ENCODE measurements at places on chromosomes 1 and 21.

- DNase-seq, result no peak
Measured at GRCh38 chr1:156622581-156623297, 3.5 kb downstream of the HAPLN2 start.

- DNase-seq, result no peak
Measured at GRCh38 chr1:30977511-30977910, 69.0 kb upstream of the SDC3 start.

- no peak for DNase-seq
Measured at GRCh38 chr1:221044538-221044937, 165.3 kb downstream of the HLX start.

DNA sequence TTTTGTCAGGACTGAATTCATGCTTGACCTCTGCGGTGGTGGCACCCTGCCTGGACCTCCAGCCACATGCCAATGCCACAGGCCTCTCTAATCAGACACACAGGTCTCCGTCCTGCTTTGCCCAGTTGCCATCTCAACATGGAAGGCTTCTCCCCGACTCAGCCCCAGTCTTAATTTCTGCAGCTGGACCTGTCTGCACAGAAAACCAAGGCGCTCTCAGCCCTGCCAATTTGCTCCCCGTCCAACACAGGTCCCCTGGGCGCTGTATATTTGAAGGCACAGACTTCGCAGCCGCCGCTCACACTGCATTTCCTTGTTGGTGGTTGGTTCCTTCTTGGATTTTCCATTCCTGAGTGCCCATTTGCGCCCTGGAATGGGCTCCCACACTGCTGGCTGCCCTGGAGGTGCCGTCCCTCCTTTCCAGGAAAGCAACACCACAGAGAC lies 28.0 kb upstream of the PLEKHG5 start:
- no peak for DNase-seq

- no peak for DNase-seq
Measured at GRCh38 chr1:106924360-106924759, 132.1 kb upstream of the PRMT6 start.

GRCh38 chr1:179310721-179311120 lies 17.1 kb downstream of the SOAT1 start:
- DNase-seq, result no peak

- DNase-seq, result no peak
Measured at GRCh38 chr1:32234792-32235191, 12.2 kb upstream of the FAM167B start.

- DNase-seq, result no peak
Measured at GRCh38 chr1:108038653-108039236, 73.8 kb upstream of the VAV3 start.

DNA sequence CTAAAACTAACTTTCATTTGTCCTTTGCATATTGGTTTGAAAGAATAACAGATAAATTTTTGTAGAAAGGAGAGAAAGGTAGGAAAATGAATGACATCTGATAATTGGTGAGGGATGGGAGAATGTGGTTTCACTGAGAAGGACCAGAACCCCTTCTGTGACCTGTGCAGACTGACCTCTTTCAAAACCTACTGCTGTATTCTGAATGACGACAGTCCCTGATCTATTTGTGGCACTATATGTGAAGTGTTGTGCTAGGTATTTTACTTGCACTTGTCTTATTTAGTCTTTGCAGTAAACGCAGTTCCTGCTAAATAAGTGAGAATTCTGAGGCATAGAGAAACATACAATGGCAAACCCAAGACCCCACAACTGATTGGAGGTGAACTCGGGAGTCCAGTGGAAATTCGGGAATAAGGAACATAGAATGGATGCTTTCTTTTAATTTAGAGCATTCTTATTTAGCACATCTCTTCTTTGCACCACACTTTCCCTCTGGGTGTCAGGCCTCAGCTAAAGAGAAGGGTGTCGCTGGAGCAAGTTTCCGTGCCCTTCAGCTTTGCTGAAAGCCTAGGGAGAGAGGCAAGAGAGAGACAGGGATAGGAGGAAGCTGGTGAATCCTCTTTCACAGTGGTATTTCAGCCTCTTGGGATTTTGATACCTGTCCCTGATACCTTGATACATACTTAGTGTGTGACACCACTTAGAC lies 230.2 kb downstream of the PAPPA2 start:
- DNase-seq, result no peak

DNA sequence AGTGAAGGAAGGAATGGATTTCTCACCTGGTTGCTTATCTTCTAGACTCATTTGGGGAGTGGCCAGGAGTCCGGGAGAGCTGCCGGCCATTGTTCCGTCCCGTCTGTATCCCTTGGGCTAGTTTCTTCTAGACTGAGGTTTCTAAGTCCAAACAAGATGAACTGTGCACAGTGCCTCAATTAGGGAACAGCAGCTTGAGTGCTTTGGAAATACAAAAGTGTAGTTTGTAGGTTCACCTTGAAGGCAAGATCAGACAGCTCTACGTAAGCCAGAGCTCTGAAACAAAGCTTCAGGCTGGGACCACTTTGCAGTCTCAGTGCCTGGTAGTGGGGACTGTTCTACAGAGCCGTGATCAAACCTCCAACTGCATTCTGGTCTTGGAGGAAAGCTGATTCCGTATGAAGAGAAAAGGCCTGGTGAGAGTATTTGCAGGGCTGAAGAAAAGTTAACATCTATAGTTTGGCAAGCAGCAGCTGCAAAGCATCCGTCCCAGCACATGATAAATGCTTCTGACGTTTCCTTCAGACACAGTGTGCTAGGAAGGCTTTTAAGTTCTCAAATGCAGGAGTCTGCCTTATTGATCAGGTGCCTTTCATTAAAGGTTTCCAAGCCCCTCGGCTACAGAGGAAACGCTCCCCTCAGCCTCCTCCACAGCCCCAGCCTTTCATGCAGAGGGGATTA lies 432.8 kb downstream of the KIF26B start:
- DNase-seq, result no peak
